ENCODE measurements at places on chromosomes 4 and X. TPM values are rescaled to one million over a fixed set of nuclear protein-coding genes. Genes with fewer than 3 reads are reported as not detected.

DNA sequence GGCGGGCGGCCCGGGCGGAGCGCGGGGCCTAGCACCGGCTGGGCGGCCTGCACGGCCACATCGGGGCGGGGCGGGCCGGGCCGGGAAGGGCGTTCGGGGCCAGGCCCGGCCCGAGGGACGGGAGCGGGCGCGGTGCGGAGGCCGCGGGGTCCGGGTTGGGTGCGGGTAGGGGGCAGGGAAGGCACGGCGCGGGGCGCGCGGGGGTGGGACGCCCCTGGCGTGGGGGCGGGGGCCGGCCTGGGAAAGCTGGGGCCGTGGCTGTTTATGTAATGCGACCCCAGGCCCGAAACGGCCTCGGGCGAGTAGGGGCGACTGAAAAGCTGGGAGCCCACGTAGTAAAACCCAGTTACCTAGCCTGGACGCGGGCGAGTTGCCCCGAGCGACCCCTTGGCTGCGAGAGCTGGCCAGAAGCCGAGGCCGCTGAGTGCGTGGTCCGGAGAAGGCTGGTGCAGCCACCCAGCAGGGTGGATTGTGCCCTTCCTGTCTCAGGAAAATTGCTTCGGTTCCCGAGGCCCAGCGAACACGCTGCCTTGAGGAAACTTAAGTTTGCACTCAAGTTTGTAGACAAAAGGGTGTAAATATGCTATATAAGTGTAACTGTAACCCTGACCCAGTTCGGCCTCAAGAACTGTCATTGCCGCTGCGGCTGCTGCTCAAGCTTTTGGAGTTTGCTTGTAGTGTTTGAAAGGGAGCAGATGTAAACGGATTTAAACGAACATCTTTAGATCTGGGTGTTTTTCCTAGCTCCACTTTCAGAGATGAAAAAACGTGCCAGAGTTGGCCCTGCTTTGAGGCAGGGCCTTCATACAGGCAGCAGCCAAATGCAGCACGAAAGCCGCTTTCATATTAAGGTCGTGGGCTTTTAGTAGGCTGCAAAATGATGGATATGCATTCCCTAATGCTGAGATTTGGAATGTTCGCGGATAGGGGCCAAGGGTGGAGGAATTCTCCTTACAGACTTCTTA lies 674 bp downstream of the SEC24B start:
- peak overlapping the region; percentile 83 for H3K4me3 ChIP-seq
- H3K36me3 ChIP-seq = no peaks in the 10 kb centered on the region
- DNase-seq = peak; percentile 50
- H3K27ac ChIP-seq = peak overlapping the region; percentile 73
- H3K27me3 ChIP-seq = no peaks in the 10 kb centered on the region

- H3K4me3 ChIP-seq = no peak overlapping the region
- no peaks in the 10 kb centered on the region for H3K27me3 ChIP-seq
- DNase-seq = no peak
- no peak overlapping the region for H3K27ac ChIP-seq
Observed at GRCh38 chrX:113370006-113370405, 529.4 kb upstream of the AMOT start.

SPIN2A gene
- 0.18 TPM for total RNA-seq

- H3K27me3 ChIP-seq = no peaks in the 10 kb centered on the region
- H3K4me1 ChIP-seq = no peaks in the 10 kb centered on the region
- H3K27ac ChIP-seq = no peak overlapping the region
- no peak for DNase-seq
- no peaks in the 10 kb centered on the region for H3K36me3 ChIP-seq
Observed at GRCh38 chrX:121135488-121136207, 88.2 kb downstream of the GLUD2 start.

GRCh38 chrX:134365904-134366303 lies 94.1 kb upstream of the HPRT1 start:
- H3K27ac ChIP-seq = no peak overlapping the region
- DNase-seq = no peak
- H3K4me3 ChIP-seq = no peak overlapping the region
- no peaks in the 10 kb centered on the region for H3K36me3 ChIP-seq
- no peaks in the 10 kb centered on the region for H3K27me3 ChIP-seq

- H3K27me3 ChIP-seq = no peaks in the 10 kb centered on the region
- no peak for DNase-seq
- H3K4me3 ChIP-seq = no peak overlapping the region
- H3K27ac ChIP-seq = no peak overlapping the region
- no peaks in the 10 kb centered on the region for H3K36me3 ChIP-seq
Observed at GRCh38 chr4:185654311-185654710, 119.0 kb upstream of the PDLIM3 start.

DNA sequence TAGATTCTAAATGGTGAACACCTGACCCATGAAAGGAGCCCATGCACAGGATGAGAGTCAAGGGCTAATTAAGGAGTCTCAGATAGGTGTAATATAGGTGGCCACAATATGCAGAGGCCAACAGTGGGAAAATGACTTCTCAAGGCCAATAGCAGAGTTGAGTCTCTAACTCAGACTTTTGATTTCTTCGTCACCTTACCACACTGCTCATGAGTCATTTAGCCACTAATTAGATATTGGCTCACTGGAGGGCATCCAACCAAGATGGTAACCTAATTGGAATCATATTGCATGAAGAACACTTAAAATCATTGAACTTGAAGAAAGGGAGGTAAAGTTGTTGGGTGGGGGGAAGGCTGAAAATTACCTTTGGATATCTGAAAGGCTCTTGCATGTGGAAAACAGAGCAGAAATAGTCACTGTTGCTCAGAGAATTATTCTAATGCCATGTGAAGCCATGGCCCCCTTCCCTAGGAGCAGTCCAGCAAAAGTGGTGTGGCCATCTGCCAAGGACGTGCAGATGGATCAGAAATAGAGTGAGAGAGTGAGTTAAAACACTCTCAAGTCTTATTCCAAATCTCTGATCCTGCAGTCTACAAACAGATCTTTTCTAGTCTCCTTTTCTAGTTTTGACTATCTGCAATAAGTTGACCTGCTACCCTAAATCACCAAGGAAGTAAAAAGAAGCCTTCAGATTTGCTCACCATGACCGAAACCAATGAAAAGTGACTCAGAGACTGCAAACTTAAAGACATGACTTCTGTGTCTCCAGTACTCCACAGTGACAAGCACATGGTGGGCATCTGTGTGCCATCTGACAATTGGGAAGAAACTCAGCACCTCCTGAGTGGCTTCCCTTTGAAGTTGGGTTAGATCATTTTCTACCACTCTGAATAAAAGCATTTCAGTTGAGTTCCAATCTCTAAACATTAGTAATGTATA lies 93.9 kb upstream of the C1QTNF7 start:
- H3K27me3 ChIP-seq = no peaks in the 10 kb centered on the region
- no peak overlapping the region for H3K27ac ChIP-seq
- DNase-seq = no peak
- no peaks in the 10 kb centered on the region for H3K36me3 ChIP-seq
- H3K4me3 ChIP-seq = no peak overlapping the region
- H3K4me1 ChIP-seq = no peaks in the 10 kb centered on the region

DNA sequence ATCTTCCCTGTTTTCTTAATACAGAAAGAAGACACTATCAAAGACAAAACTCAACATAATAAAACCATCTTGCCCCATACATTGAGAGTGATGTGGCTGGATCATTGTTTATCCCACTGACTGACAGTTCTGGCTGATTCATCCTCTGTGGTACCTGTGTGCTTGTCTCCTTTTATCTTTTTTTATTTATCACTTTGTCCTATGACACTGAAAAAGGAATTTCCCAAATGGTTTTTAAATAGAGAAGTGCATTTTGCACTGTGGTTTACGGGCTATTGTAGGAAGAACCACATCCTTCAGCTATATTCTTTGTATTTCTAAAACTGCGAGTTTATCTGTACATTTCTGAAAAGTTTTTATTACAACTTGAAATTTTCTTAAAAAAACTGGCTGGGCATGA lies 15.0 kb downstream of the TTC29 start:
- DNase-seq = no peak
- H3K27ac ChIP-seq = no peak overlapping the region
- no peaks in the 10 kb centered on the region for H3K27me3 ChIP-seq
- no peaks in the 10 kb centered on the region for H3K36me3 ChIP-seq
- H3K4me3 ChIP-seq = no peak overlapping the region

ATP7A gene
- 6.5 TPM for total RNA-seq

DNA sequence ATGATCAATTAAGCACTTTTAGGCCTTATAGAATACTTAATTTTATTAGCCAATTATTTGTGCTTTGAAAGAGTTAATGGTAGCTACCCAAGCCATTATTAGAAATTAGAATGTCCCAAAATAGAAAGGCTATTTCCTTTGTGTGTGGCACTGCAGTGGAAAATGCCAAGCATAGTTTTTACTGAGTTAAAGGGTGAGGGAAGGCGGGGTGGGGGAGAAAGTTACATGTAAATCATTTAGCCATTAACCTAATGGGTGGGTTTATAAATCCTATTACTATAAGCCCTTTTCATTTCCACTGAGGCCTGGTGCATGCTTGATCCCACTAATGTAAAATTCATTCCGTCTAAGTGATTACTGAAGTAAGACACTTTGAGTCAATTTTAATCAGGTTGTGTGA lies 105.8 kb downstream of the POLA1 start:
- no peaks in the 10 kb centered on the region for H3K27me3 ChIP-seq
- no peaks in the 10 kb centered on the region for H3K4me1 ChIP-seq
- no peak overlapping the region for H3K4me3 ChIP-seq
- no peak for DNase-seq

DNA sequence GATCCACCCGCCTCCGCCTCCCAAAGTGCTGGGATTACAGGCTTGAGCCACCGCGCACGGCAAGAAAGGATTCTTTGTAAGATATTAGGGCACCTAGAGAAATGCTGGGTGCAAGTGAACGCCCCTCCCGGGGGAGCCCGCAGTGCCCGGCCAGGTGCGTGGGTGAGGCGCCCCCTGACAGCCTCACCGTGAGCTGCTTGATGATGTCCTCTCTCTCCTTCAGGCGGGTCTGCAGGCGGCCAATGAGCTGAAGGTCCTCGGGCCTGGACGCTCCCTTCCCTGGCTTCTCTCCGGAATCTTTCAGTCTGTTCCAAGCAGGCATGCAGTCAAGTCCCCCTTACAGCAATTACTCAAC lies 21.9 kb downstream of the MED28 start:
- no peak overlapping the region for H3K4me3 ChIP-seq
- H3K27ac ChIP-seq = no peak overlapping the region
- H3K27me3 ChIP-seq = no peaks in the 10 kb centered on the region
- peaks cover 30% of the 10 kb centered on the region for H3K36me3 ChIP-seq
- no peak for DNase-seq
- H3K4me1 ChIP-seq = no peaks in the 10 kb centered on the region

GC gene
- not detected for total RNA-seq

VEGFC gene
- total RNA-seq = not detected

Measured in CD8-positive, alpha-beta memory T cell (primary cell).